ENCODE measurements at places on chromosomes 1 and 21. TPM values are rescaled to one million over a fixed set of nuclear protein-coding genes. Genes with fewer than 3 reads are reported as not detected.

DNA sequence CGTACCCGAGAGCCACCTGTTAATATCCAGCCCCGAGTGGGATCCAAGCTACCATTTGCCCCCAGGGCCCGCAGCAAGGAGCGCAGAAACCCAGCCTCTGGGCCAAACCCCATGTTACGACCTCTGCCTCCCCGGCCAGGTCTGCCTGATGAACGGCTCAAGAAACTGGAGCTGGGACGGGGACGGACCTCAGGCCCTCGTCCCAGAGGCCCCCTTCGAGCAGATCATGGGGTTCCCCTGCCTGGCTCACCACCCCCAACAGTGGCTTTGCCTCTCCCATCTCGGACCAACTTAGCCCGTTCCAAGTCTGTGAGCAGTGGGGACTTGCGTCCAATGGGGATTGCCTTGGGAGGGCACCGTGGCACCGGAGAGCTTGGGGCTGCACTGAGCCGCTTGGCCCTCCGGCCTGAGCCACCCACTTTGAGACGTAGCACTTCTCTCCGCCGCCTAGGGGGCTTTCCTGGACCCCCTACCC, 1.4 kb downstream of the USP21 start:
- DNase-seq = no peak

GRCh38 chr1:12475947-12476346, 142.1 kb downstream of the DHRS3 start:
- DNase-seq = no peak

The CCDC185 gene
- total RNA-seq = not detected

The CTXND2 gene
- total RNA-seq = not detected

DNA sequence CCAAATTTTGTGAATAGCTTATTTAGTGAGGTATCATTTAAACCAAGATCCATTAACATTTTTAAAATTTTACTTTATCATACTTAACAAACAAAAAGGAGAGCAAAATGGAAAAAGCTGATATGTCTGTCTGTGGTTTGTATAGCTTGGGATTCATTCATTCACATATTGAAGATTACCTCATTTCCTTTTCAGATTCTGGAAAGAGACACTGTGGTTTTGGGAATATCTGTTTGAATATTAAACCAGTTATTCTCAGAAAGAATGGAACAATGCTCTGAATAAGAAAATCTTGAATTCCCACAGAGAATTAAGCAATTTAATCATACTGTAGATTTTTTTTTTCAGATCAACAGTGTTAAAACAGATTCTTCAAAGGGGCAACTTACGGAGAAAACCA, 93.8 kb upstream of the PRDX6 start:
- no peak for DNase-seq

DNA sequence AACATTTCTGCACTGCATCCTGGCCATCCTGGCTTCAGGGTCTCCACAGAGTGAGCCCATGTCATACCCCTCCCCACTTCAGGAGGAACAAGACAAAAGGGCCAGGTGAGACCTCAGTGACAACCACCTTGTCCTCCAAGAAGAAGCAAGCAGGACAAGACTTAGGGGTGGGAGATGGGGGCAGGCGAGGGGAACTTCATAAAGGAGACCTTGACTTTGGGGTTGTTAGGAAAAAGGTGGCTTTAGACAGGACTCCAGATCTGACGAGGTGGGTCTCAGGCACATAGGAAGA, 24.0 kb upstream of the SLAMF9 start:
- DNase-seq = no peak

DNA sequence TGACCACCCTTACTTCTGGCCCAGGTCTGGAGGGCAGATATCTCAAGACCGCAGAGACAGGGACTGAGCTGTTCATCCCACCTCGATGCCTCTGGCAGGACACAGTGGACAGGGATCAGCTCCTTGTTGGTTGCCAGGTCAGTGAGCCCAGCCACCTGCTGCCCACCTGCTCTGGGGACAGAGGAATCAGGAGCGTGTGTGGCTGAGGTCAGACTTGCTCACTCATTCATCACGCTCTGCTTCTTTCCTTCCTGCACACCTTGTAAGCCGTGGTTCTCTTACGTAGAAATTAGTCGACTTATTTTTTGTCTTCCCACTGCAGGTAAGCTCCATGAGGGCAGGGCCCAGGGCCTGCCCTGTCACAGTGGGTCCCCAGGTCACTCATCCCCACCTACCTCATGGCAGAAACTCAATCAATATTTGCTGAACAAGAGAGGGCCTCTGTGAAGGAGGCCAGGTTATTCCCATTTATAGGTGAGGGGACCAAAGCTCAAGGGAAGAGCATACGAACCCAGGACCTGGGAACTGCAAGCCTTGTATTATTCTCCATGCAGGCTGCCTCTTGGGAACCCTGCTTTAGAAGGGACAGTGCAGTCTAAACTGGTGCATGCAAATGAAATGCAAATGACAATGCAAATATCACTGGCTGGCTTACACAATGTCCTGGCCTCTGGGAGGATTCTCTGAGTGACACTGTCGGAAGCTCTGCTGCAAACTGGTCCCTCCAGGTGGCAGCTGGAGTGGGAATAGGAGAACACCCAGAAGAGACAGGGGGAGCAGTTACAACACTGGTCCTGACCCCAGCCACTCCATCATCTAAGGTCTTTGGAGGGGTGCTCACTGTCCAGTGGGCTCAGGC, 58.4 kb upstream of the PAX7 start:
- DNase-seq = no peak

DNA sequence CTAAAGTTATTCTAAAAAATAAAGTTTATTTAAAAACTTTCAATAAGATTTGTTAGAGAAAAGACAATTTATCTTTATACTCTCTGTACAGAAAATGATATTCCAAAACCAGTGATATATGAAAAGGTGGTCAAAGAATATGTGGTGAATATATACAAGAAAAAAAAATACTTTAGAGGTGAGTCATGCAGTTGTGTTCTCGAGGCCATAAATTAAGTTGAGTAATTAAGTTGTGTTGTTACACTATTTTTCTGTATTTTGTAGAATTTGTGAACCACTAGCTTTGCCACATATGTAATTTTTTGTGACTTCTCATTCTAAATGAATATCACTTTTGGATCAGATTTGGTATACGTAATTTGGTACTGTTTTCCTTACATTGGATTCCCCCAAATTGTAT, 23.6 kb upstream of the DUSP10 start:
- DNase-seq = no peak

- no peak for DNase-seq
Measured at GRCh38 chr1:12343823-12344487, 114.1 kb downstream of the VPS13D start.

DNA sequence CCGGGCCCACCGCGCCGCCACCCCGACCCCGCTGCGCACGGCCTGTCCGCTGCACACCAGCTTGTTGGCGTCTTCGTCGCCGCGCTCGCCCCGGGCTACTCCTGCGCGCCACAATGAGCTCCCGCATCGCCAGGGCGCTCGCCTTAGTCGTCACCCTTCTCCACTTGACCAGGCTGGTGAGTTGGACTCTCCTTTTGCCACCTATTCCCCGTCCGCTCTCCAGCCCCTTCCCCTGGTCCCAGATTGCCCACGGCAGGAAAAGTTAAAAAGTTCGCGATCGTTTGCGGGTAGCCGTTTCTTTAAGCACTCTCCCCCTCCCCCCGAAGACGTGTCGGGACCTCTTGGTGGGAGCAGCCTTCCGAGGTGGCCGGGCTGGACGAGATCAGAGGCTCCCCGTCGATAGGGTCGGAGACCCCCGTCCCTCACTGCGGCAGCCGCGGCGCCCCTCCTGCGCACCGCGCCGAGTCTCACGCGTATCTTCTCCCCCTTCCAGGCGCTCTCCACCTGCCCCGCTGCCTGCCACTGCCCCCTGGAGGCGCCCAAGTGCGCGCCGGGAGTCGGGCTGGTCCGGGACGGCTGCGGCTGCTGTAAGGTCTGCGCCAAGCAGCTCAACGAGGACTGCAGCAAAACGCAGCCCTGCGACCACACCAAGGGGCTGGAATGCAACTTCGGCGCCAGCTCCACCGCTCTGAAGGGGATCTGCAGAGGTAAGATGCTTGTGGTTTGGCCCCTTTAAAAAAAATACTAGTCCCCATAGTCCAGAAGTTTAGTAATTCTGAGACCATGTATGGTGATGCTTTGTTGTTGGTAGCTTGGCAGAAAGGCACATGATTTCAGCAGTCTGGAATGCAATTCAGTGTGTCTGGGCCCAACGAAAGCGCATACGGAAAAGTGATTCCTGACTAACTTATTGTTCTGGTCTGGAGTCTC, 576 bp downstream of the CCN1 start:
- peak; percentile 82 for DNase-seq

DNA sequence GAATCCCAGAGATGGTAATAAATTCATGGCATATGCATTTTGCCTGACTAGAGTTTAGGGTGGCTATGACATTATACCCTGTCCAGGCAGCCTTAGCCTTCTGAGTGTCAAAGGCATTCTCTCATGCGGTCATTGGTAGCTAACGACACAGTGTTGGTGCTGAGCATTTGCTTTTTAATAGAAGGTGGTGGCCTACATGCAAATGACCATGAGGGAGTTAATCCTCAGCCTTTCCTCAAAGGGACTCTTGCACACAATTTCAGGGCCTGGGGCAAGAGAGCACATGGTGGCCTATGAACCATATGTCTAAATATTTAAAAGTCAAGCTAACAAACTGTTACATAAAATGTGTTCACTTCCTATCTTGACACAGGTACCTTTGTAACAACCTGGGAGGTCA, 30.9 kb upstream of the KCNA10 start:
- no peak for DNase-seq

DNA sequence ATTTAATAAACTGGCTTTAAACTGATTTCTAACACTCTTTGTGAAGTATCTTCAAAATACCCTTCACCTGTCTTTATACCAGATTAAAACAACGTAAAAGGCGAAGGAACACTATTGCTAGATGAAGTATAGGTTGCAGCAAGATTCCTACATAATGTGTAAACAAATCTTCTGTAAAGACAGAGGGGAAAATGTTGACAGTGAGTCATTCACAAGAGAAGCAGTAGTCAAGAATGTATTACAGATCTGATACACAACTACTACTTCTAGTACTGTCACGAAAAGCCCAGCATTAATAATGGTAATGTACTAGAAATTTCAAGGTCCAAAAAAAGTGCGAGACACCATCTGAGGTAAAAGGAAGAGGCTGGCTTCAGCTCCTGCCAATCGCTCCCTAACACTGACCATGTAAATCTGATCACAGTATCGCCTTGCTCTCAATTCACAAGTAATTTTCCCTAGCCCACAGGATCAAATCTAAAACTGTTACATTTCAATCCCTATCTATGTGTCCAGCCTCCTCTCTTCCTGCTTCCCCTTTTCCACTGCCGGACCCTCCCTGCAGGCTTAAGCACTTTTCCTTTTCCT, 290.4 kb downstream of the AKT3 start:
- DNase-seq = no peak

The B3GALT2 gene
- total RNA-seq = not detected

- no peak for DNase-seq
Measured at GRCh38 chr1:22341791-22342605, 109.7 kb upstream of the ZBTB40 start.

The FAM72D gene
- 8.3 TPM for total RNA-seq

GRCh38 chr1:25926731-25927496, 20.7 kb upstream of the STMN1 start:
- no peak for DNase-seq

The SYTL1 gene
- 49.8 TPM for total RNA-seq

The TEX38 gene
- total RNA-seq = not detected

The ANKRD65 gene
- 14.7 TPM for total RNA-seq

DNA sequence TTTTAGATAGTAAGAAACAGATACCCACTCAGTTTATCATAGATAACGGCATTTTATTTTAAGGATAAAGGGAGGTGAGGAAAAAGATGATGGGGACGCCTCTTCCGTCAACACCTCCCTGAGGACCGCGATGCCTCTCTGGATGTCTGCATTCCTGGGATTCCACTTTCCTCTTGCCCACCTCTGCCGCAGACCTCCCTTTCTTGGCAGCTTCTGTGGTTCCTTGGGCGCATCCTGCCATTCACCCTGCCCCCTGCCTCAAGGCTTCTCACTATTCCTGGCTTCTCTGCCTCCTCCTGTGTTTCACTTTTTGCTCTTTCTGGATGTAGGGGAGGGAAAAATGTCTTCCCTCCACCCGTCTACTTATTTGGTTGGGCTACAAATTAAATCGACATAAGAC, 19.9 kb downstream of the HUNK start:
- no peak for DNase-seq

DNA sequence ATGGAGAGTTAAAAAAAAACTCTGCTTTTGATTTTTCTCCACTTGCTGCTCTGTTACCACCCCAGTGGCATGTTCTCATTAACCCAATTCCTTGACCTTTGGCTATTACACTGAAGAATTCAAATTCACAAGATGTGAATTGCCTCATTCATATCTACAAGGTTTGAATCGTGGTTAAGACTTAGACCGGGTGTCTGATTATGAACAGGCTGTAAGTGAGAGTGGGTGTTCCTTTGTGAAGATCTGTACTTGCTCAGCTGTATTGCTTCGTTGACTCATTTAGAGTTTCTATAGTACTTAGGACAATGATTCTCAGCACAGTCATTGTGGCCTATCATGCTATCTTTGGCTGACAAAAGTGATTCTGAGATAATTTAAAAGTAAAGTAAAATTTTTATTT, 36.4 kb downstream of the DNM3 start:
- DNase-seq = no peak

Data from PC-9 (cell line).